A549 (cell line): ENCODE measurements at places on chromosomes 12 and 14. TPM values are rescaled to one million over a fixed set of nuclear protein-coding genes. Genes with fewer than 3 reads are reported as not detected.

Gene SLC4A8
- 1.1 to 1.6 TPM (median 1.4 TPM) in 3 replicates for polyA plus RNA-seq

DNA sequence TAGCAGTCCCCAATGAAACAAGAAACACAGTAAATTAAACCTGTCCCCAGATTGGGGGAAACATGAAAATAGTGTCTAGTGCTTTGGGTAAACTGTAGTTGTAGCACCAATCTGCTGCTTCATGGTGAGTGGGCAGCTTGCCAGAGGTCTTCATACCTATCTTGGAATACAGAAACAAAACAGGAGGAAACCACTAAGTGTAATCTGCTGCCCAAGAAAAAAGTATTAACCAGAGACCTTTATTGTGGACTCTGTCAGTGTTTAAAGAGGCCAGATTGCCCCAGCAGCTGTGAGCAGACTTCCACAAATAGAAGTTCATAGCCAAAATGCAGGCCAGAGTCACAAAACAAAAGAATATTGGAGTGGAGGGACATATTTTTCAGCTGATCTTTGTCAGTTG, 2.3 kb downstream of the ISCU start:
- DNase-seq = no peak

Gene NANOG
- polyA plus RNA-seq = not detected in 3 replicates

Gene RD3L
- not detected in 3 replicates for polyA plus RNA-seq

DNA sequence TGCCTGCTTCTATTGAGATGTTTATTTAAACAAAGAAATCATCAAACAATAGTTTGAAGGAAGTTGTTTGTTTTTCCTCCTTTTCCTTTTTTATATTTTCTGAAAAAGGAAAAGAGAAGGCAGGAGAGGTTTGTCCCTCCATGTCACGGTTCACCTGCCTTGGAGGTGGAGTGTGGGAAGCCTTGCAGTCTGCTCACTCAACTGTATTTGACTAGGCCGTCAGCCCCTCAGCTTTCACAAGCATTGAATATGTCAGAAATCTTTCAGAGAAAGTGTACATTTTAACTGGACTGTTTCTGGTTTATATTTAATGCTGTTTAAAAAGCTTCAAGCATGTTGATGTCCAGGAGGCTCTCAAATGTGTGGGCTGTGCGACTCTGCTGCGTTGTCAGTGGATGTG, 370.4 kb downstream of the NPAS3 start:
- no peak for DNase-seq
